NCI-H460 (cell line): ENCODE measurements at places on chromosomes 2 and 18. TPM values are rescaled to one million over a fixed set of nuclear protein-coding genes. Genes with fewer than 3 reads are reported as not detected.

The EGR4 gene
- not detected in 2 replicates for total RNA-seq

The ANO7 gene
- total RNA-seq, result 1.2 and 1.9 TPM in 2 replicates

The RGPD4 gene
- total RNA-seq, result 0.07 TPM in 1 of 2 replicates, not detected in the other

The TMEM127 gene
- total RNA-seq, result 21.0 and 21.4 TPM in 2 replicates

The FEV gene
- not detected in 2 replicates for total RNA-seq

The PIEZO2 gene
- not detected in 2 replicates for total RNA-seq

DNA sequence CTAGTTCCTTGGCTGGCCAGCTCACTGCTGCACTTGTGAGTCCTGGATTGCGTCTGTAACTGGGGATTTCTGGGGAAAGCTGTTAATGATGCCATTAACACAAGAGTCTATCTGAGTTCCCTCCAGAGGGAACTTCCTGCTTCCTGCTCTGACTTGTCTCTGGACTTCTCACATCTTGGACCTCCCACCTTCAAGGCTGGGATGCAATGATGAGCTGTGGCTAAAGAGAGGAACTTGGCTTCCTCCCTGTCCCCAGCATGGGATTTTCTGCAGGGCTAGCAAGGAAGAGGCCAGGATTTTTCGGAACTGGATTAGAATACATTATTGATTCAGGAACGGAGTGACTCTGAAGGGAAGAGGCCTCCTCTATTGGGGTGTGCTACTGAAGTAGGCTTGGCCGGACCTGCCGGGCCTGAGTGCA, 155.5 kb downstream of the CLIP4 start:
- DNase-seq, result no peak

DNA sequence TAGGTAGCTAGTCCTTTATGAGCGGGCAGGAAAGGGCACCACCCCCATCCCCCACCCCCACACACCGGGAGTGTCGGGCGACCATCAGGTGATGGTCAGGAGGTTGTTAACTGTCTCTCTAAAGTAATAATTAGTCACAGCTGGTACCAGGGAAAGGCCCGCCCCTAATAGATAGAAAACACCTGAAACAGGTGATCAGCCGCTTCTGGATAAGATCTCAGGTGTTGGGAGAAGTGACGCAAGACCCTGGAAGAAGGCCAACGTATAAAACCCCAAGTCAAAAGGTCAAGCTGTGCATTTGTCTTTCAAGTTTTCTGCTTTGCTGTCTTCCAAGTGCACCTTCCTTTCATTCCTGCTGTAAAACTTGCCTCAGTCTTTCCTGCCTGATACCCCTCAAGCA, 59.6 kb upstream of the LINC00305 start:
- no peak for DNase-seq

- no peak for DNase-seq
These were observed 736.0 kb upstream of the CELF4 start for GRCh38 chr18:38301621-38302020.

DNA sequence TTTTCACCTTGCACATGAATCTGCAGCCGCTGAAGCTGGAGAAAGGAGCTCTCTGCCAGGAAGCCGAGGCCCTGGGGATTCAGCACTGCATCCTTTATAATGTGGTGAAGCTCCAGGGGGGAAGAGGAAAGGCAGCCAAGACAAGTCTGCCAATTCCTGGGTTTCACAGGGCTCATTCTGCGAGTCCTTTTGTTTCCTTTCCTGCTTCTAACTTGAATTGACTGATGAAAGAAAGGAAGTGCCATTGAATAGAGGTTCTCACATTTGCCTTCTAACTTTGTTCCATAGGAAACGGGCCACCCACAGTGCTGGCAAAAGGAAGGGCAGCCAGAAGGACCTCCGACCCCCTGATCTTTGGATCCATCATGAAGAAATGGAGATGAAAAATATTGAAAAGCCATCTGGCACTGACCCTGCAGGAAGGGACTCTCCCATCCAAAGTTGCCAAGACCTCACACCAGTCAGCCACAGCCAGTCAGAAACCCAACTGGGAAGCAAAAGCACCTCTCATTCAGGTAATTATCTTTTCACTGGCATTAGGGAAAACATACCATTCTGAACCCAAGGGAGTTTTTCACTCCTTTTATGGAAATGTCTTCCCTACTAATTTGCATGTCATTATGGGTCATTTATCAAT, 765.4 kb downstream of the MBD2 start:
- no peak for DNase-seq

DNA sequence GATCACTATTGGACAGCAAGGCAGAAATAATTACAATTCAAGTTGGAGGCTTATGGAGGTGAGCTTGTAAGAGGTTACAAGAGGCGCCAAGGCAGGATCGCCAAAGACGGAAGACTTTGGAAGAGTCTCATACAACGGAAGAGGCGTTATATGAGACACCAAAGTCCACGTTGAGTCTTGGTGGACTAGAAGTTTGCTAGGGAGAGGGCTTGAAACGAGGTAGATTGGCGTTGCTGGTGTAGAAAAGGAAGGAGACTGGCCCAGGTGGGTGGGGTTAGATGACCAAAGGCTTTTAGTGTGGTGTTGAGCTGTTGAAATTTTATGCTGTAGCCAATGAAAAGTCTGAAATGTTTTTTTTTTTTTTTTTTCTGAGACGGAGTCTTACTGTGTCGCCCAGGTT, 1.4 kb downstream of the MSH2 start:
- no peak for DNase-seq

DNA sequence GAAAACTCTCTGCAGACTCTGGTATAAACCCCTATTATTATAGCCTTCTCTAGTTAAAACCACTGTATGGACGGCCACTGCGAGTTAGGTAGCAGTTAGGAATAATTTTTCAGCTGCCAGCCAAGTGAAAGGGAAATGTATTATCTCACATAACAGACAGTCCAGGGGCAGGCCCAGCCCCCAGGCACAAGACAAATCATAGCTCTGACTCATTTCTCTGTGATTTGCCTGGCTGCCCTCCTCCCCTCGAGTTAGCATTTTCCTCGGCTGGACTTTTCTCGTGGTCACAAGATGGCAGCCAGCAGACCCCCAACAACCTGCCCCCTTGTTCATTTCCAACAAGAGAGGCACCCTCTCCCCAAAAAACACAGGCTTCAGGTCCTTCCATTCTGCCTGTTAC, 10.5 kb downstream of the VIT start:
- DNase-seq, result no peak

DNA sequence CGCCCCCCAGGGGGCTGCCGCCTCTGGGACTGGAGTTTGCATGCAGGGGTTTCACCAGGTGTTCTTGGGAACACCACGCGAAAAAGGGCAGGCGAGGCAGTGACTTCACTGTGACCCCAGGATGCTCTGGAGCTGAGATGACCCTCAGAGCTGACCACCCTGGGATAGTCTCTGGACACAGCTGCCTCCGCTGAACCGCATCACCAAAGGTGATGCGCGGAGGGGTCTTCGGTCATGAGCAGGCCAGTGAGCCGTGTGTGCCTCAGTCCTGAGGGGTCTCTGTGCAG, 17.5 kb downstream of the GPR35 start:
- DNase-seq, result no peak

- DNase-seq, result no peak
These were observed 36.6 kb upstream of the TCF7L1 start for GRCh38 chr2:85096616-85097015.

DNA sequence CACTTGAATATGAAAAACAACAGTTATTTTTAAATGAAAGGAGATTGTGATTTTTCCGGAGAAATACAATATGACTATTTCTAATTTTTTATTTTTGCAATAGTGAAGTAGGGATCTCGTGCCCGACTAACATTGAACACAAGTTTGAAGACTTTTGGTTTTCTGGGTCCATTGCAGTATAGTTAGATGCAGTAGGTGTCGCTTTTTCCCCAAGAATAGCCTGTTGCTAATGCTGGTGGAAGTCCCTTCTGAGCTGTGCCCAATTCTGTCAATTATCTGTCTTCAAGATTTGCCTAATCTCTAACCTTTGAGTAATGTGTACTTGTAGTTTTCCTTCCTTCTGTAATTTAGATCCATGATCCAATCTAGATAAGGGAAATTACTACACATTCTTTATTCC, 36.5 kb downstream of the SEMA4F start:
- DNase-seq, result peak; percentile 61

GRCh38 chr2:40719414-40719813, 267.5 kb upstream of the SLC8A1 start:
- DNase-seq, result no peak

DNA sequence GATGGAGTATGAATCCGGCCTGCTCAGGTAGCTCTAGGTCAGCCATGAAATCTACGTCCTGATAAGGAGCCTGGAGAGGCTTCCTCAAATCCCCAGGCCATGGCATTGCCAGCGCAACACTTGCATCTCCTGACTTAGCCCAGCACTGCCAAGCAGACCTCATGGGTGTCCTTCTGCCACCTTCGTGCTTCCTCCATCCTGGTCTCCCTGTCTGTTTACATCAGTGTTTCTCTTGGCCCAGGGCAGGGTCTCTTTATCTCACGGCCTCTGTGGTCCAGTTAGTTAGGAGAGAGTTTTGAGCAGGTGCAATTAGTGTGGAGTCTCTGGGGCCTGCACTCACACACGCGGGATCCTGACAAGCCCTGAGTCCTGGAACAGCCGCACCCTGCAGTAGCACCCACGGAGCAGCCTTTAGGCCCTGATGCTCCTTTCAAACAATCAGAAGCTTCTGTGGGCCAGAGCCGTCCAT, 193.1 kb upstream of the ARL4C start:
- no peak for DNase-seq
